ENCODE measurements at places on chromosomes 6 and 20. TPM values are rescaled to one million over a fixed set of nuclear protein-coding genes. Genes with fewer than 3 reads are reported as not detected.

Gene BPIFB1
- total RNA-seq: not detected

Gene VNN1
- 0.75 TPM for total RNA-seq

Gene SERINC3
- 85.7 TPM for total RNA-seq

Gene HCK
- 10.8 TPM for total RNA-seq

Gene TCF15
- not detected for total RNA-seq

Gene GGTLC1
- total RNA-seq: not detected

Gene IL17F
- total RNA-seq: not detected

GRCh38 chr20:47609001-47609400 lies 107.3 kb downstream of the NCOA3 start:
- no peak overlapping the region for H3K27ac ChIP-seq
- H3K4me1 ChIP-seq: no peaks in the 10 kb centered on the region
- H3K4me3 ChIP-seq: no peak overlapping the region
- no peaks in the 10 kb centered on the region for H3K27me3 ChIP-seq
- no peak for DNase-seq

DNA sequence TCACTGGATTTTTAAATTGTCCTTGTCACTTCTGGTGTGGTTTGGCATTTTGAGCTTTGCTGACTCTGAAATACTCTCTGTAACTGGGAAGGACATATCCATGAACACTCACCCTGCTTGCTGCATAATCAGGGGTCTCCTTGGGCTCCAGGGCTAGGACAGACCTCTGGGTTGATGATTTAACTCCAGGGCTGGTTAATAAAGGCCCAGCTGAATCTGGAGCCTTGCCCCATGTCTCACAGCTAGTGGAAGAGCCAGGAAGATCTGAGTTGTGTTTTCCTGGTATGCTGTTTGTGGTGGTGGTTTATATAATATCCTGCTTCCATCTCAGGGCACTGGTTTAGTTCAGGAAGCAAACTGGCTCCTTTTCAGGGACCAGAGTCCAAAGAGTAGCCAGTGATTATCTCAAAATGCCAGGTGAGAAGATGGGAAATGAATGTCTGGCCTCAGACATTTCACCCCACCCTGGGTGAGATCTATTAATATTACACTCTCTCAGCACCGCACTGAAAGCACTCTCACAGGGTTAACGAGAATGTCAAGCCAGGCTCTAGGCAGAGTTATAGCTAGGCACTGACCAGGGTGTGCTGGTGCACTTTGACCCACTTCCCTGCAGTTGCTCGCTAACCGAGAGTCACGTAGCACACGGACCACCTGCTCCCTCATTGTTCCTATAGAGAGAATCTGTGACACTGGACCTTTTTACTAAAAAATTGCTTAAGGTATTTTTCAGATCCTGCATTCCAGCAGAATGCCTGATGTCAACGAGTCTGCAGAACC lies 90.1 kb upstream of the SLC22A16 start:
- no peak overlapping the region for H3K4me3 ChIP-seq
- peak; percentile 48 for DNase-seq
- no peaks in the 10 kb centered on the region for H3K27me3 ChIP-seq
- H3K36me3 ChIP-seq: no peaks in the 10 kb centered on the region
- peaks cover 7% of the 10 kb centered on the region for H3K4me1 ChIP-seq

GRCh38 chr20:17992847-17993513 lies 24.2 kb downstream of the MGME1 start:
- no peaks in the 10 kb centered on the region for H3K27me3 ChIP-seq
- no peaks in the 10 kb centered on the region for H3K36me3 ChIP-seq
- H3K4me3 ChIP-seq: no peak overlapping the region

DNA sequence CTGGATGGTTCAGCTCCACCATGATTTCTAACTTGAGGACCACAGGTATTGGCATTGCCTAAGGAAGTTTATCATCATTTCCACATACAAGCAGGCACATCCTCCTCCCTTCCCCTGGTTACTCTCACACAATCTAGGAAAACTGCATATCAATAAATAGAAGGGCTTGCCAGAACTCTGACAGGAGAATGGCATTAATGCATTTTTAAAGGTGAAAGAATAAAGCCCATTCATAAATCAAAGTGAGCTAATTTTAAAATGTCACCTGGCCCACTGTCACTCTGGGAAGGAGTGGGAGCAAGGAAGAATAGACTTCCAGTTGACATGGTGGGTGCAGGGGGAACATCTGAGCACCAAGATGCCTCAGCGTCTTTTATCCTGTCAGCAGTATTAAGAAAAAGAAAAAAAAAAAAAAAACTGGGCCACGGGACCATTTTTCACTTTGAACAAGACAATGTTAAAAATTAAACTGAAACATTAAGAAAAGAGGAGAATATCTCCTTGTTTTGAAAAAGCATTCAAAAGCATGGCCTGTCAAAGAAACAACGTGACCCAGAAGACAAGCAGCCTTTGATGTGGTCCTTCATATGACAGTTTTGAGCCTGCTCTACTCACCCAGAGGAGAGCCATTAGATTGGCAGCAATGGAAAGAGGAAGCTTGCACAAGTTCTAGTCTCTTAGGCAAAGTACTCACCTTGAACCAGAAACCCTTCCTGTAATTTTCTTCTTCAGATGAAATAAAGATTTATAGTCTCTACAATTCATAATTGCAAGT lies 39.3 kb upstream of the SMLR1 start:
- H3K4me3 ChIP-seq: no peak overlapping the region
- no peaks in the 10 kb centered on the region for H3K27me3 ChIP-seq
- DNase-seq: no peak
- H3K36me3 ChIP-seq: no peaks in the 10 kb centered on the region
- no peaks in the 10 kb centered on the region for H3K4me1 ChIP-seq

GRCh38 chr20:15772826-15773225 lies 800.4 kb downstream of the KIF16B start:
- H3K4me3 ChIP-seq: no peak overlapping the region
- H3K4me1 ChIP-seq: no peaks in the 10 kb centered on the region
- no peaks in the 10 kb centered on the region for H3K27me3 ChIP-seq
- no peaks in the 10 kb centered on the region for H3K36me3 ChIP-seq

DNA sequence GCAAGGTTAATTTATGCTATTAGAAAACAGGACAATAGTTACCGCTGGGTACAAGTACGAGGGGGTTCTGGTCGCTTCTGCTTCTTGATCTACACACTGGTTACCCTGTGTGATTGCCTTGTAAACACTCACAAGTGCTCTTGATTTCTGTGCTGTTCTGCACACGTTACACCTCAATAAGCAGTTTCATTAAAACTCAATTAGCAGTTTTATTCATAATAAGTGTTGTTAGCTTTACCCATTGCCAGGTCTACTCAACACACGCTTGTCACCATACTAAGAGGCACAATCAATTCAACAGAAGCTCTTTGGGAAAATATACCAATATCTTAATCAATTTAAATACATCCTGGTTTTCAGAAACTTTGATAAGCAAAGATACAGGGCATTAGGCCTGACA lies 20.4 kb downstream of the BMP7 start:
- H3K4me1 ChIP-seq: no peaks in the 10 kb centered on the region
- H3K4me3 ChIP-seq: no peak overlapping the region
- no peaks in the 10 kb centered on the region for H3K27me3 ChIP-seq
- DNase-seq: no peak

GRCh38 chr20:1125277-1125676 lies 6.9 kb downstream of the PSMF1 start:
- no peak overlapping the region for H3K27ac ChIP-seq
- no peak overlapping the region for H3K4me3 ChIP-seq
- H3K36me3 ChIP-seq: peaks cover 35% of the 10 kb centered on the region
- peaks cover 26% of the 10 kb centered on the region for H3K4me1 ChIP-seq
- DNase-seq: no peak

DNA sequence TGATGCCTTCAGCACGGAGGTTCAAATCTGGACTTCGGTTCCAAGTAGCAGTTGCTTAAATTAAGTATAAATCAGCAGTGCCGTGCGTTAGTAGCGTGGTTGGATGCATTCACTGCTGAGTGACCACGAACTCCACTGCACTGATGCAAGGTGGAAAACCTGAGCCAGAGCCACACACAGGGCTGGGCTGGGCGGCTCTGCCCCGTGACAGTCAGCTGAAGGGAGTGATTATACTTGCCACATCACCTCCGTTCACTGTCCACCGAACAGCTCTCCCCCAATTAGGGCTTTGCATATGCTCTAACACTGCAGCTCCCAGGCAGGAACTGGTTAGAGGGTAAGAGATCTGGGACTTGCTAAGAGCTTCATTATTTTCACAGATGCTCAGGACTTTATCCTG lies 22.2 kb downstream of the PPP1R3G start:
- H3K4me3 ChIP-seq: no peak overlapping the region
- no peaks in the 10 kb centered on the region for H3K27me3 ChIP-seq
- H3K4me1 ChIP-seq: peaks cover 8% of the 10 kb centered on the region
- no peak for DNase-seq

GRCh38 chr6:108574457-108575141 lies 13.9 kb downstream of the FOXO3 start:
- no peak overlapping the region for H3K27ac ChIP-seq
- H3K4me1 ChIP-seq: peaks cover 69% of the 10 kb centered on the region
- H3K27me3 ChIP-seq: no peaks in the 10 kb centered on the region
- H3K36me3 ChIP-seq: no peaks in the 10 kb centered on the region

DNA sequence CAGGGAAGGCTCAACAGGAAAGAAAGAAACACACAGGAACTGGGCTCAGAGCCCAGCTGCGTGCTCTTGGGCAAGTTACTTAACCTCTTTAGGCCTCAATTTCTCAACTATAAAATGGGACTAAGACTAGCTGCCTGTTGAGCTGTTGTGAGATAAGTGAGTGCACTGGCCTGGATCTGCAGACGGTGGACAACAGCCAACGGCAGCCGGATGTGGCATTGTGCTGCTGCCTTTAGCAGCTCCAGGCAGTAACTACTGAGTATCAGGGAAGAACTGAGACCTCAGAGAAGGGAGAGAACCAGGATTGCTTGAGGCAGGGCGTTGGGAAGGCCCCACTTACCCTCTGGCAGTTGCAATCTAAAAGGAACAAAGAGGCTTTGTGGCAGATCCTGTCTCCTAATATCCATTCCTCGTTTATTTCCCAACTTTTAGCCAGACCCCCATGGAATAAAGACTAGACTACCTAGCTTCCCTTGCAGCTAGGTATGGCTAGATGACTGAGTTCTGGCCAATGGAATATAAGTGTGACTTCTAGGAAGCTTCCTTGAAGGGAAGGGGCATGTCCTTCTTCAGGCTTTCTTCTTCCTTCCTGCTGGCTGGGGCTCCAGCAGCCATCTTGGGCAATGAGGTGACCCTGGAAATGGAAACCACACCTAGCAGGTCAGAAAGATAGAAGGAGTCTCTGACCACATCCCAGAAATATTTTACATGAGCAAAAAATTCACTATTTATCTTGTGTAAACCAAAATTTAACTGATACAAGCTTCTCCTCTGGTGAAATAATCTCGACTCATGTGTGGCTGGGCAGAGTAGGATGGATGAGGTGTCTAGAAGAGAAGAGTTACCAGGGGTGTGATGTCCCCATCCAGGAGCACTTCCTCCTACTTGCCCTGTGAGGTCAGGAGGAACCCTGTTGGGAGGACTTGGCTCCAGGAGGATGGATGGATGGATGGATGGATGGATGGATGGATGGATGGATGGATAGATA lies 67.6 kb downstream of the MRPL14 start:
- no peak overlapping the region for H3K4me3 ChIP-seq
- peak overlapping the region; percentile 76 for H3K27ac ChIP-seq
- DNase-seq: no peak
- H3K36me3 ChIP-seq: no peaks in the 10 kb centered on the region

- H3K27ac ChIP-seq: no peak overlapping the region
- H3K4me1 ChIP-seq: no peaks in the 10 kb centered on the region
- H3K4me3 ChIP-seq: no peak overlapping the region
- DNase-seq: no peak
- no peaks in the 10 kb centered on the region for H3K27me3 ChIP-seq
- no peaks in the 10 kb centered on the region for H3K36me3 ChIP-seq
Observed at GRCh38 chr6:135811644-135812526, 39.6 kb upstream of the PDE7B start.

GRCh38 chr6:90315354-90315950 lies 18.8 kb upstream of the BACH2 start:
- H3K4me3 ChIP-seq: no peak overlapping the region
- H3K27me3 ChIP-seq: no peaks in the 10 kb centered on the region
- no peak for DNase-seq
- H3K4me1 ChIP-seq: no peaks in the 10 kb centered on the region

GRCh38 chr6:129681913-129682205 lies 28.1 kb downstream of the ARHGAP18 start:
- DNase-seq: no peak
- peak overlapping the region; percentile 2 for H3K27ac ChIP-seq
- no peaks in the 10 kb centered on the region for H3K36me3 ChIP-seq
- no peak overlapping the region for H3K4me3 ChIP-seq
- H3K27me3 ChIP-seq: no peaks in the 10 kb centered on the region
- H3K4me1 ChIP-seq: peaks cover 27% of the 10 kb centered on the region

DNA sequence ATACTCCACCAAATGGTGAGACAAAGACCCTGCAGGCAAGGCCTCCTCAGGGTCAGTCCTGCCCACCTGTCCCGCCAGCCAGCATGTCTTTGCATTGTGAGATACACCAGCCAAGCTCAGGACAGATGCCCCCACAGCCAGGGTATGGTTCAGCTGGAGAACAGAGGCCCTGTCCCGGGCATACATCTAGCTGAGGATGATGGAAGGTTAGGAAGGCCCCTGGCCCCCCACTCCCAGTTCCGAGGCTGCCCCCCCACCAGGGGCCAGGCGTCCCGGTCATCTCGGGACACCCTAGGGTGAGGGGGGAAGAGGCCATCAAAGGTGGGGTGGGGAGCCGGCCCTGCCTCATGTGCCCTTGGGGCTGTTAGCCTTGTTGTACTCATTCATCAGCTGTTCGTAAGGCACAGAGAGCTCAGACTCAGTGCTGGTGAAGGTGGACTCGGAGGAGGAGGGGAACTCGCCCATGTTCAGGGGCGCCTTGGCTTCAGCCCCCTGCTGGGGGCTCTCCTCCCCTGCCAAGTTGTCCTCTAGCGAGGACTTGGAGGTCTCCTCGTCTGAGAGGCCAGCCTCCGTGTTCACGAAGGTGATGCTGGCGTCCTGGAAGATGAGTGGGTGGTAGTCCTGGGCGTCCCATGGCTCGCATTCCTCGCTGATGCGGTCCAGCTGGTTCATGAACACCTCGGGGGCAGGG lies 38.6 kb downstream of the KCNK5 start:
- H3K27me3 ChIP-seq: no peaks in the 10 kb centered on the region
- no peak for DNase-seq
- peaks cover 14% of the 10 kb centered on the region for H3K4me1 ChIP-seq
- H3K36me3 ChIP-seq: no peaks in the 10 kb centered on the region
- no peak overlapping the region for H3K4me3 ChIP-seq
- no peak overlapping the region for H3K27ac ChIP-seq

DNA sequence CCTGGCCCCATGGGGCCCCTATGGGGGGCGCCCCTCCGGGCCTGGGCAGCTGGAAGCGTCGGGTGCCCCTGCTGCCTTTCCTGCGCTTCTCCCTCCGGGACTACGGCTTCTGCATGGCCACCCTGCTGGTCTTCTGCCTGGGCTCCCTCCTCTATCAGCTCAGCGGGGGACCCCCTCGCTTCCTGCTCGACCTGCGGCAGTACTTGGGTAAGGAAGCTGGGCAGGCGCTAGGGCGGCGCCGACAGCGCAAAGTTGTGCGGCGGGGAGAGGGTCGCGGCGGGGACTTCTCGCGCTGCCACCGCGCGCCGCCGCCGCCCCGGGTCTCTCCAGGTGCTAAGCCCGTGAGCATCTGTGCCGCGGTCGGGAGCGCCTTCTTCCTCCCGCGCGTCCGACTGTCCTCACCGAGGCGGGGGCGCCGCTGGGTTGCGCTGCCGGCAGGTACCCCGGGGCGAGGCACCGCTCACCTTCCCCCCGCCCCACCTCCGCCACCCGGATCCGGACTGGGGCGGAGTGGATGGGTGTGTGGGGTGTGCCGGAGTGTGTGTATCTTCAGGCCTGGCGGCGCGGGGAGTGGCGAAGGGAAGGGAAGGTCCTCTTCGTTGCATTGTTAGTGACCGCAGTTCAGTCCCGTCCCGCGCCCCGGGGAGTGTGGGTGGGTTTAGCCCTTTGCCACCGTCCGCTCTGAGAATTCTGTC lies 788 bp downstream of the UST start:
- H3K27ac ChIP-seq: peak overlapping the region; percentile 81
- H3K4me3 ChIP-seq: peak overlapping the region; percentile 95
- DNase-seq: peak; percentile 53
- peaks cover 19% of the 10 kb centered on the region for H3K4me1 ChIP-seq
- no peaks in the 10 kb centered on the region for H3K36me3 ChIP-seq
- H3K27me3 ChIP-seq: peaks cover 40% of the 10 kb centered on the region
